ENCODE measurements at places on chromosomes 7 and 10.

GRCh38 chr7:81692146-81692905 is 77.5 kb downstream of the HGF start:
- DNase-seq: peak; percentile 54

- DNase-seq: peak; percentile 77
Measured at GRCh38 chr7:102279537-102280400, 6.9 kb upstream of the SH2B2 start.

DNA sequence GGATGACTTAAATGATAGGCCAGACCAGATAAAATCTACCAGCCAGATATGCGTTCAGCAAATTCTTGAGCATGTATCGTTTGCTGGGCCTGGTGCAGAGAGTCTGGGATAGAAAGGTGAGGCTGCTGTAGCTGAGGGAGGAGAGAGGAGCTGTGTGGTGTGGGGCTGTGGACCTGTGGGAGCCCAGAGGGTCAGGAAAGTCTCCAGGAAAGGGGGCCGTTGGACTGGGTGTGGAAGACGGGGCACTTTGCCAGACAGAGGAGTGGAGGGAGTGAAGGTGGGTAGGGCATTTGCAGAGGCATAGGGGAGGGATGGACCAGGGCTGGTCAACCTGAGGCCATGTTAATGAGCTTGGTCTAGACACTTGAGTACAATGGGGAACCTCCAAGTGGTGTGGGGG is 124.7 kb upstream of the UNC5B start:
- DNase-seq: no peak

GRCh38 chr7:94222516-94222915 is 172.2 kb upstream of the COL1A2 start:
- DNase-seq: no peak

All from myocyte (in vitro differentiated cells).